Gastroesophageal sphincter (tissue), 4 donors: ENCODE measurements at places on chromosomes 16 and 17.

DNA sequence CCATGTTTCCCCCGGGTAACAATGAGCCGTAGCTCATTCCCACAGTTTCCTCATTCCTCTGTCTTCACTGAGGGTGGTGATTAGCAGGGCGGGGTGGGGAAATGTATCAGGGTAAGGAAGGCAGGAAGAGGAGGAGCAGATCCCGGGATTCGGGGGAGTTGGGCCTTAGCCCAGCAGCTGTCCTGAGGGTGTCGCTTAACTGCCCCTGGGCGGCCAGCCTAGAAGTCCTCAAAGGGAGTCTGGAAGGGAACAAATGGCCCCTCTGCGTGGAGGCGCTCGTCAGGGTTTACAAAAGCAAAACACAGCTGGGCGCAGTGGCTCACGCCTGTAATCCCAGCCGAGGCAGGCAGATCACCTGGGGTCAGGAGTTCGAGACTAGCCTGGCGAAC is 14.3 kb downstream of the MLYCD start:
- H3K36me3 ChIP-seq: peaks cover 97% of the 10 kb centered on the region
- peak overlapping the region; percentile 78 for H3K27ac ChIP-seq
- H3K27me3 ChIP-seq: no peaks in the 10 kb centered on the region
- peak; percentile 94 for ATAC-seq
- no peak overlapping the region for H3K4me3 ChIP-seq
- no peaks in the 10 kb centered on the region for H3K4me1 ChIP-seq

- no peak overlapping the region for H3K4me3 ChIP-seq
- H3K27me3 ChIP-seq: peaks cover 46% of the 10 kb centered on the region
- no peaks in the 10 kb centered on the region for H3K36me3 ChIP-seq
- no peaks in the 10 kb centered on the region for H3K4me1 ChIP-seq
- H3K27ac ChIP-seq: no peak overlapping the region
- no peak for ATAC-seq
Measured at GRCh38 chr17:33779234-33779591, 475.9 kb upstream of the CCL2 start.

GRCh38 chr16:22971346-22971924 is 157.5 kb downstream of the HS3ST2 start:
- peaks cover 12% of the 10 kb centered on the region for H3K4me1 ChIP-seq
- no peaks in the 10 kb centered on the region for H3K36me3 ChIP-seq
- peaks cover 24% of the 10 kb centered on the region for H3K27me3 ChIP-seq
- ATAC-seq: no peak

- no peaks in the 10 kb centered on the region for H3K27me3 ChIP-seq
- H3K4me1 ChIP-seq: no peaks in the 10 kb centered on the region
- H3K4me3 ChIP-seq: no peak overlapping the region
- H3K27ac ChIP-seq: no peak overlapping the region
- no peak for ATAC-seq
Measured at GRCh38 chr17:742147-742793, 9.8 kb downstream of the GEMIN4 start.

DNA sequence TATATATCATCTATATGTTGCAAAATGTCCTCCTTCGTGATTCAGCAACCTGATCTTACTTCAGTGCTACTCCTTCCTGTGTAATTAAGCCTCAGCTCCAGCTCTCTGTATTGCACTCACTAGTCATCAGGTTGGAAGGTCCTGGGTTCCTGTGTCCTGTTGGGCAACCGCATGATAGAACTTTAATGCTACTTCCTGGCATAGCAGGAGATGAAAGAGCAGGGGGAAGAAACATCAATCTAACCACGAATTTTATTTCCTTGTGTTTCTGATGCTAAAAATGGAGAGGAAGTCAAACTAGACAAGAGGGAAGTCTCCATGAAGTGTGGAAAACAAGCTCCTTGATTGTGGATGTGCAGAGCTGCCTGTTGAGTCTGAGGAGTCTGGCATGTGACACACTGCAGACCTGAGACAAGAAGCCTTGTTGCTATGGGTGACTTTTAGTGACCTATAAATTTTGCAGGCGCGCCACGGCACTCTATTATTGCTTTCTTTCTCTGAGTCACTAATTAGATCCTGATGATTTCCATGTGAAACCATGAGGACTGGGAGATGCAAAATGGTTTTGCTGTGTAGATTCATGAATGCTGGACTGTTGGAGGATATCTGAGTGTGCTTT is 25.6 kb downstream of the IGSF6 start:
- H3K4me3 ChIP-seq: no peak overlapping the region
- peaks cover 8% of the 10 kb centered on the region for H3K4me1 ChIP-seq
- ATAC-seq: no peak
